ENCODE measurements at places on chromosomes 6 and 20. TPM values are rescaled to one million over a fixed set of nuclear protein-coding genes. Genes with fewer than 3 reads are reported as not detected.

DNA sequence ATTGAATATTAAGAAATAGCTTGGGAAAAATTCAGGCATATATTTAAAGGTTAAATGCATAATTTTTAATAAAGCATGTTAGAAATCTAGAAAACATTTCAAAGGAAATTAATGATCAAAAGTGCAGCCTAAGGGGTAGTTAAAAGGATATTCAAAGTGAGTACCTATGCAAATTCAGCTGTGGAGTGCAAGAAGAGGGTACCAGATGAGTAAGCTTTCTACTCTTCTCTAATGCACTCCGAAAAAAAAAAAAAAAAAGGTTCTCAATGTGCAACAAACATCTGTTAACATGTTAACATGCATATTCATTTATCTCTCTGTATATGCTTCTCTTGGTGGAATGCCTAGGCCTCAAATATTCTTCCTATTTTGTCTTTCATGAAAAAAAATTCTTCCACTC, 32.0 kb upstream of the KATNA1 start:
- no peaks in the 10 kb centered on the region for H3K27me3 ChIP-seq
- no peak for DNase-seq
- H3K4me3 ChIP-seq = no peak overlapping the region
- H3K36me3 ChIP-seq = peaks cover 52% of the 10 kb centered on the region
- no peak overlapping the region for H3K27ac ChIP-seq

- no peak overlapping the region for H3K4me3 ChIP-seq
- H3K27me3 ChIP-seq = no peaks in the 10 kb centered on the region
- peaks cover 33% of the 10 kb centered on the region for H3K4me1 ChIP-seq
- peak; percentile 89 for DNase-seq
- H3K36me3 ChIP-seq = no peaks in the 10 kb centered on the region
- H3K27ac ChIP-seq = peak overlapping the region; percentile 17
Measured at GRCh38 chr6:149032599-149033405, 284.7 kb upstream of the TAB2 start.

DNA sequence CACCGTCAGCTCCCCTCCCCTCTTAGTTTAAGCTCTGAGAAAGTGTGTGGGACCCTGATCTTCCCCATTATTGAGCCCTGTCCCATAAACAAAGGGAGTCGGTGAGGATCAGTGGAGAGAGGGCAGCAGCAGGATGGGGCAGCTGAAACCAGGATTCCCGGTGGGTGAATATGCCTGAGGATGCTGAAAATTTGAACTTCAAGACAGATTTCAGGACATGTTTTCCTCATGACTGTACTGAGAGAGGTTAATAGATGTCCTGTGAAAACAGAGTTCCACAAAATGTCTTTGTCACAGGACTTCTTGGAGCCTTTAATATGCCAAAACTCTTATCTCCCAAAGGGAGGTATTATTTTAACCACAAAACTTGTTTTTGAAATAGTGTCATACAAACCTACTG, 53.5 kb upstream of the SLC22A16 start:
- no peak overlapping the region for H3K27ac ChIP-seq
- H3K36me3 ChIP-seq = no peaks in the 10 kb centered on the region
- H3K4me1 ChIP-seq = peaks cover 10% of the 10 kb centered on the region
- no peak overlapping the region for H3K4me3 ChIP-seq

DNA sequence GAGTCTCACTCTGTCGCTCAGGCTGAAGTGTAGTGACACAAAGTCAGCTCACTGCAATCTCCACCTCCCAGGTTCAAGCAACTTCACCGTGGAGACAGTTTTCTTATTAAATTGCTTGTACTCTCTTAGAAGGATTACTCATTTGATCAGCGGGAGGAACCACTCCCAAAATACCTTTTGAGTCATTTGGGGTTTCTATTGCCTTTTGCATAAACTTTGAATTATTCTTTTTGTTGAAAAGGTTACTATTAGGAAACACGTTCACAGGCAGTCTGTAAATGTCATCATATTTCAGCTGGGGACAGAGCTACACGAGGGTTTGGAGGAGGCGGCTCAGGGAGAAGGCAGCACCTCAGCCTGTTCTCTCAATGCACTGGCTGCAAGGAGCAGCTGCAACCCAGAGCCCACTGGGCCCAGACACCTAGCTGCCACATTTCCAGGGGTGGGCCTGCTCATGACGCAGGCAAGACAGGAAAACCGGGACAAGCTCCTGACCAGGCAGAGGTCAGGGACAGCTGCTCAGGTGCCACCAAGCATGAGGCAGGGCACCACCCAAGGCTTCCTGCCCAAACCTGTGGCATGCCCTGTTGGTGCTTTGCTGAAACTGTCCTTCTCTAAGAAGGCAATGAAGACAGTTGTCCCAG, 205.9 kb downstream of the BMP7 start:
- DNase-seq = no peak
- no peaks in the 10 kb centered on the region for H3K4me1 ChIP-seq
- no peak overlapping the region for H3K27ac ChIP-seq
- H3K36me3 ChIP-seq = no peaks in the 10 kb centered on the region

DNA sequence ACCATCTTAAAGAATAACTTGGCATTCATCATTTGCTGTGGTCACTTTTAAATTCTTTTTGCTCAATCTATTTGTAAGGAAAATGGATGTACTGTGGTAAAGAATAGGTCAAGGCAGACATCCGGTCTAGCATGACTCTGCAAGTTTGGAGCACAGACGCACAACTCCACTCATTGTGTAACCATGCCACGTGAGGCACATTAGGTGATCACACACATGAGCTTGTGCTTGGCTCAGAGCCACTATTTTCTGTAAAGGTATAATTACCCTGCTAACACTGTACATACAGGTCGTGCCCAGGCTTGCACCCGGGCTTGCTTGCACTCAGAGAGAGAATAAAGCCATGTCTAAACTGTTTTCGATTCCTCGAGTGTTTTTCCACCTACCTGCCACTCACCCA, 1289.1 kb upstream of the ADGRB3 start:
- H3K27me3 ChIP-seq = no peaks in the 10 kb centered on the region
- no peaks in the 10 kb centered on the region for H3K4me1 ChIP-seq
- no peak overlapping the region for H3K4me3 ChIP-seq
- no peak overlapping the region for H3K27ac ChIP-seq

DNA sequence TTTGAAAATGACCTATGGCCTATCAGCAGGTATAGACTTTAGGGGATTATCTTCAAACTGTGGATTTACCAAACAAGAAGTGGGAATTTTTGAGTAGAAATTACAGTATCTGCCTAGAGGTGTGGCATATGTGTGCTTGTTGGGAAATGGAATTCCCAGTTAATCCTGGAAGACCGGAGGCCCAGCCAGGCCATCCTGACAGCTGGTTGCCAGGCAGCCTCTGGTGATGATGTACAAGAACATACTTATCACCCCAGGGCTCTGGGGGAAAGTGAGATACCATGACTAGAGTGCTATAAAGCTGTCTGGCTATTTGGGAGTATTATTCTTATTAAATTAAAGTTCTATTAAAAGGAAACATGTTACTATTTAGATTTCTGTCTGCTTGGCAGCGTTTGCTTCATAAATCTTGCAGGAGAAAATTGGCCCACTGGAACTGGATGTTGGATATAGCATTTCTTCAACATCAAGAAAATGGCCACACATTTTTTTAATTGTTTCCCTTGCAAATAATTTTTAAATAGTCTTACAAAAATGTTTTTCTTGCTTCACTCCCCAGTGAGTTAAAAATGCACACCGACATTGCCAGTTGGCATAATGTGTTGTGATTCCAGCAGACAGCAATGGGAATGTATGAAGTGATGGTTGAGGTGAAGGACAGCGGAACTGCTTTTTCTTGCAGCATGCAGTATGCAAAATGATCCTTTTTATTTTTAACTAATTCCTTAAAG, 187.8 kb downstream of the MYLK4 start:
- no peaks in the 10 kb centered on the region for H3K36me3 ChIP-seq
- H3K4me3 ChIP-seq = no peak overlapping the region
- peak; percentile 66 for DNase-seq
- no peaks in the 10 kb centered on the region for H3K27me3 ChIP-seq

GRCh38 chr6:119726086-119726485, 376.5 kb upstream of the MAN1A1 start:
- DNase-seq = no peak
- H3K27ac ChIP-seq = no peak overlapping the region
- no peaks in the 10 kb centered on the region for H3K36me3 ChIP-seq
- no peak overlapping the region for H3K4me3 ChIP-seq
- no peaks in the 10 kb centered on the region for H3K4me1 ChIP-seq

- H3K4me1 ChIP-seq = peaks cover 30% of the 10 kb centered on the region
- no peaks in the 10 kb centered on the region for H3K36me3 ChIP-seq
- no peak for DNase-seq
- peak overlapping the region; percentile 35 for H3K27ac ChIP-seq
- no peaks in the 10 kb centered on the region for H3K27me3 ChIP-seq
- no peak overlapping the region for H3K4me3 ChIP-seq
Measured at GRCh38 chr6:111858347-111858746, 14.9 kb downstream of the FYN start.

- DNase-seq = no peak
- H3K4me3 ChIP-seq = no peak overlapping the region
Measured at GRCh38 chr6:15950962-15951569, 177.8 kb upstream of the MYLIP start.

DNA sequence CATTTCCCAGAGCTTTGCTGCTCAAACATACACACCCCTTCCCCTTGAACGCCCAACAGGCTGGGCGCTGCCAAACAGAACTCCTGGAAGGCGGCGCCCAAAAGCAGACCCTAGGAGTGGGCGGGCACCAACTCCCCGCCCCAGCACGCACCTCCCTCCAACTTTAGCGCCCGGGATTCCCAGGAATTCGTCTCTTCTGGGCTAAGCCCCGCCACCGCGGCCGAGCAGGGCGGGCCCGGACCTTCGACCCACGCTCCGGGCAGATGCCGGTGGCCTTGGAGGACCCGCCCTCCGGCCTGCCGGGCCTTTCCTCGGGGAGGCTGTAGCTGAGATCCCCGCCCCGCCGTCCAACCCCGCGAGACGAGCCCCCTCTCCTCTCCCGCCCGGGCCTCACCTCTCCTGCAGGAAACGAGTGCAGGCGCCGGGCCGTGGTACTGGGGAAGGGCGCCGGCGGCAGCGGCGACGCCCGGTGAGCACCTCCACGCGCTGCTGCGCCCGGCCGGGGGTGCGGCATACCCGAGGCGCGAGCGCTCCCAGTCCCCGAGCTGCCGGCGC, 659 bp downstream of the MCUR1 start:
- H3K27me3 ChIP-seq = no peaks in the 10 kb centered on the region
- peak overlapping the region; percentile 79 for H3K4me3 ChIP-seq
- no peak for DNase-seq
- H3K4me1 ChIP-seq = peaks cover 42% of the 10 kb centered on the region

DNA sequence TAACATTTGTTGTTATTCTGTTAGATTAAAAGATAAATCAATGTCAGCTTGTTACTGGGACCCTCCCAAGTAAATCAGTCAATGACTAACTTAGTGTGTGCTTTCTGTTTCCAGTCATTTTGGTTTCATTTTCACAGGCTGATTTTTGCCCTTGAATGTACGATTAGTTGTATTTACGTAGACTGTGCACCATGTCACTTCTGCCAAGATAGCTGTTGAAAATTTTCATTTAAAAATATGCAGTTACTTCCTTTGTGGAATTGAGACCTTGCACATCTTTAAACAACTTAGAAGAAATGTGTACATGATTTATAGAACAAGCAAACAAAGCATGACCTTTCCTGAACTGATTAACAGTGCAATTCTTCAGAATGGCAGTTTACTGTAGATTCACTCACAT, 944.8 kb upstream of the CITED2 start:
- H3K27me3 ChIP-seq = no peaks in the 10 kb centered on the region
- H3K4me1 ChIP-seq = peaks cover 42% of the 10 kb centered on the region
- no peak for DNase-seq

- H3K36me3 ChIP-seq = no peaks in the 10 kb centered on the region
- H3K27me3 ChIP-seq = no peaks in the 10 kb centered on the region
- DNase-seq = no peak
- H3K27ac ChIP-seq = no peak overlapping the region
Measured at GRCh38 chr6:50543666-50544065, 169.7 kb upstream of the TFAP2D start.

DNA sequence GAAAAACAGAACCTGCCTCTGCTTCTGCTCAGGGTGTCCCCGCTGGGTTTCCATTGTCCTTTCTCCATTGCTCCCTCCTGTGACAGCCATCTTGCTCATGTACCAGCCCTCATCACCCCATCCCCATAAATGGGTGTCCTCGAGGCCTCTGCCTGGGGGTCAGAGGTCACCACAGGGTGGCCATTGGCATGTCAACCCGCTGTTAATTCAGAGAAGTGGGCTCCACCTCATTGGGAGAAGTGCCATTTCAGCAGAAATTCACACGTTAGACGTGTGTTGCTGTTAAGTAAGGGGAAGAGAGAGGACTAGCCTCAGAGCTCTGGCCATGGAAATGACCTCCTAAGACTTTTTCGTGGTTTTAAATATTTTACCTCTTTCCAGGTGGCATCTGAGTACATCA, 71.9 kb downstream of the PTPN1 start:
- H3K4me1 ChIP-seq = no peaks in the 10 kb centered on the region
- H3K4me3 ChIP-seq = no peak overlapping the region

- no peak for DNase-seq
- no peaks in the 10 kb centered on the region for H3K36me3 ChIP-seq
- peaks cover 15% of the 10 kb centered on the region for H3K27me3 ChIP-seq
- no peak overlapping the region for H3K27ac ChIP-seq
Measured at GRCh38 chr6:54846857-54847674, 495 bp downstream of the FAM83B start.

DNA sequence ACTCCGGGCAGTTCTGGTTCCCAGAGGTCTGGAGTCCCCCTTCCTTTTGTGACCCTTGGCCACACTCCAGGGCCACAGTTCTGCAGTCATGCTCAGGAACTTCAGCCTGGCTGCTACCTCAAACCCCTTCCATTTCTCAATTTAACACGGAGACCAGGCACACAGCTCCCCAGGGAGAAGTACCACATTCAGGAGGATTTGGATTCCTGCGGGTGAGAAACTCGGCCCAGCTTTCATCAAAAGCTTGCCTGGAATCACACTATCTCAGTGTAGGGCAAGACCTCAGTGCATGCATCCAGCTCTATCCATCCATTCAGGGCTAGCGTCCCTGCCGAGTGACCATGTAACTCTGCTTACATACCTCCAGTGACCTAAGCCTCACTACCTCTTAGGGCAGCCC, 16.8 kb upstream of the IP6K3 start:
- H3K27ac ChIP-seq = no peak overlapping the region
- no peak overlapping the region for H3K4me3 ChIP-seq
- H3K36me3 ChIP-seq = no peaks in the 10 kb centered on the region
- peaks cover 8% of the 10 kb centered on the region for H3K4me1 ChIP-seq
- H3K27me3 ChIP-seq = no peaks in the 10 kb centered on the region
- no peak for DNase-seq

- no peaks in the 10 kb centered on the region for H3K4me1 ChIP-seq
- no peak overlapping the region for H3K4me3 ChIP-seq
- no peak for DNase-seq
- H3K27ac ChIP-seq = no peak overlapping the region
- no peaks in the 10 kb centered on the region for H3K27me3 ChIP-seq
- no peaks in the 10 kb centered on the region for H3K36me3 ChIP-seq
Measured at GRCh38 chr6:66814156-66814555, 1107.1 kb upstream of the EYS start.

- H3K27ac ChIP-seq = no peak overlapping the region
- DNase-seq = no peak
- H3K4me3 ChIP-seq = no peak overlapping the region
Measured at GRCh38 chr20:4141291-4142240, 126.2 kb upstream of the RNF24 start.

GRCh38 chr6:80771941-80772340, 665.5 kb downstream of the BCKDHB start:
- H3K36me3 ChIP-seq = no peaks in the 10 kb centered on the region

THBS2 gene
- total RNA-seq = 36.4 TPM

PAQR8 gene
- total RNA-seq = 15.9 TPM

HSD17B8 gene
- 15.0 TPM for total RNA-seq

LAMA5 gene
- 257 TPM for total RNA-seq

ROS1 gene
- not detected for total RNA-seq

ARID1B gene
- 55.0 TPM for total RNA-seq

PSORS1C2 gene
- not detected for total RNA-seq

PLCB1 gene
- 72.9 TPM for total RNA-seq

OR2W1 gene
- not detected for total RNA-seq

BMP6 gene
- 10.0 TPM for total RNA-seq
